SK-MEL-5 (cell line): ENCODE measurements at places on chromosomes 4 and X. TPM values are rescaled to one million over a fixed set of nuclear protein-coding genes. Genes with fewer than 3 reads are reported as not detected.

DNA sequence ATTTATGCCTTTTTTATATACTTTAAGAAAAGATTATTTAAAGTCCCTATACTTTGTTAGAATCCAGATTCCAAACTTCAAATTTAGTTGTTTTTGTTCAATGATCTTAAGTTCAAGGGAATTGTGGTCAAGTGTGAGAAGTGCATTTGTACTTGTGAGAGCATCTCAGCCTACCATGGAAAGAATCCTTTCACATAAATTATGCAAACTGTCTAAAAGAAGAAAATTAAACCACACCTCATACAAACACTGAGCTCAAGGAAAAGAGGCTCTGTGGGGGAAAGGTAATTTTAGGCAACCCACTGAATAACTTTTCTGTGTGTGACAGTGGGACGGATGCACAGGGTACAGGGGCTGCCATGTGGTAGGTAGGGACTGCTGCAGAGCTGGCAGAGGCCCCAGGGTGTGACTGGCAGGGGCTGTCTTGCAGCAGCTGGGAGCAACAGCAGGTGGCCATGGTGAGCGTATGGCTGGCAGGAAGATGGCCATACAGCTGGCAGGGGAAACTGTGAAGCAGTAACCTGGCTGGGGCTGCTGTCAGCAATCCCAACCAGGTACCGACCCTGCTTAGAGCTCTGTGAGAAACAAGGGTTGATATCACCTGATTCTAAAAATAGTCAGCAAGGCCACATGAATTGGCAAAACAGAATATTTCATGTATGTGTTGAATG, 130.6 kb downstream of the UGT8 start:
- no peak for DNase-seq

DNA sequence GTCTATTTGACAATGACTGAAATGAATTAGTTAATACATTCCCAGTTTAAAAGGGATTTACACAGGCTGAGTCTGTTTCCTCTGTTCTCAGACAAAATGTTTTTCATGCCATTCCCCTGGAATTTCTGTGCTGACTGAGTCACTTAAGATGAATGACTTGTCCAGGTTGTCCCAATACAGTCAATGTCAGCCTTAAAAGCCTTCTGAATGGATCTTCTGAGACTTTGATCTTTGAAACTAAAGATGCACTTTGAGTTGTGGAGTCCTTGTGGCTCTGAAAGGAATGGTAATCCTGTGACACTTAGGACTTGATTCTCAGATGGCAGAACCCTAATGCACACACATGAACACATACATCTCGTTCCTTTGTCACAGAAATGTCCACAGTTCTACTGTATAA, 622.2 kb upstream of the GRID2 start:
- no peak for DNase-seq

GRCh38 chr4:147160908-147161513, 215.3 kb upstream of the TTC29 start:
- DNase-seq: peak; percentile 57

DNA sequence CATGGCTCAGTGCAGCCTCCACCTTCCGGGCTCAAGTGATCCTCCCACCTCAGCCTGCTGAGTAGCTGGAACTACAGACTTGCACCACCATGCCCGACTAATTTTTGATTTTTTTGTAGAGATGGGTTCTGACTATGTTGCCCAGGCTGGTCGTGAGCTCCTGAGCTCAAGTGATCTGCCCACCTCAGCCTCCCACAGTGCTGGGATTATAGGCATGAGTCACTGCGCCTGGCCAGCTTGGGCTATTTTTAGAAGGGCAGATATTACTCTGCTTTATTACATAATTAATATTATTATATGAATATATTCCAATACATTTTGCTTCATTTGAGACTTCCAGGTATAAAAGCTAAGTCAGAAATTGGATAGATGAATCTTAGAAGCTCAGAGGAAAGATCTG, 143.7 kb upstream of the ANK2 start:
- DNase-seq: no peak

- DNase-seq: no peak
Measured at GRCh38 chr4:108036213-108036612, 46.5 kb downstream of the HADH start.

GRCh38 chr4:107388736-107389274, 331.2 kb downstream of the PAPSS1 start:
- no peak for DNase-seq

DNA sequence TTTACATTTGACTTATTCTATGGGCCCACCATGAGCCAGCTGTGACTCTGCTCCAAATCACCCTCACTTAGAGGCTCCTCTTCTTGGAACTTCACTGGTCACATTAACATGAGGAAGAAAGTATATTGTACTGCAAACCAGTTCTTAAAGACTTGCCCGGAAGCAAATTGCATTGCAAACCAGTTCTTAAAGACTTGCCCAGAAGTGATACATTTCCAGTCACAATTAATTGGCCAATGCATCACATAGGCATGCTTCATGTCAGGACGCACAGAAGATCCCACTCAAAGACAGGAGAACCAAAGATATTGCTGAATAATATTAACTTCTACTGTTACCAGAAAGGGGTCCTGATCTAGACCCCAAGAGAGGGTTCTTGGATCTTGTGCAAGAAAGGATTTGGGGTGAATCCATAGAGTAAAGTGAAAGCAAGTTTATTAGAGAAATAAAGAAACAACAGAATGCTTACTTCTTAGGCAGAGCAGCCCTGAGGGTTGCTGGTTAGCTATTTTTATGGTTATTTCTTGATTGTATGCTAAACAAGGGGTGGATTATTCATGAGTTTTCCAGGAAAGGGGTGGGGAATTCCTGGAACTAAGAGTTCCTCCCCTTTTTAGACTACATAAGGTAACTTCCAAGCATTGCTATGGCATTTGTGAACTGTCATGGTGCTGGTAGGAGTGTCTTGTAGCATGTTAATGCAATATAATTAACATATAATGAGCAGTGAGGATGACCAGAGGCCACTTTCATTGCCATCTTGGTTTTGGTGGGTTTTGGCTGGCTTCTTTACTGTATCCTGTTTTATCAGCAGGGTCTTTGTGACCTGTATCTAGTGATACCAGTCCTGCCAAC, 54.6 kb upstream of the HCCS start:
- no peak for DNase-seq

GRCh38 chr4:76203541-76203940, 10.1 kb downstream of the SCARB2 start:
- no peak for DNase-seq

GRCh38 chr4:150540959-150541360, 41.0 kb upstream of the MAB21L2 start:
- DNase-seq: no peak

DNA sequence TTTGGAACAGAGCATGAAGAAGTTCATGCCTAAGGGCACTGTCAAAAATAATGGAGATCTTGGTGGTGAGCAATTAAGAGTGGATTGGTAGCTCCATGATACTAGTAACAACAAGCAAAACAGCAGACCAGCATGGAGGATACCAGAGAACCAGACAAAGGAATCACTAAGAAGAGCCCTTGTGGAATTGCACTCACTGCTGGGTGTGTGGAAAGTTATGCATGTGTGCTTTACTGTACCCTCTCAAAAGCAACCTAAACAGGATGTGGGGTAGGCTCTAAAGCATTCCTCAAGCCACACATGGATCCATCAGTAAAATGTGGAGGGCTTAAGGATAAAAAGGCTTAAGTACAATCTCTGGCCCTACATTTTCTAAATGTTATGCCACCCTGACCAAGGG, 69.5 kb downstream of the AR start:
- no peak for DNase-seq

GRCh38 chr4:98113012-98113411, 30.3 kb downstream of the STPG2 start:
- peak; percentile 63 for DNase-seq

- no peak for DNase-seq
Measured at GRCh38 chr4:125520258-125520990, 205.7 kb downstream of the FAT4 start.

GRCh38 chrX:10971176-10971575, 140.0 kb upstream of the HCCS start:
- DNase-seq: no peak

GRCh38 chr4:44869222-44869882, 143.0 kb upstream of the GNPDA2 start:
- peak; percentile 26 for DNase-seq

DNA sequence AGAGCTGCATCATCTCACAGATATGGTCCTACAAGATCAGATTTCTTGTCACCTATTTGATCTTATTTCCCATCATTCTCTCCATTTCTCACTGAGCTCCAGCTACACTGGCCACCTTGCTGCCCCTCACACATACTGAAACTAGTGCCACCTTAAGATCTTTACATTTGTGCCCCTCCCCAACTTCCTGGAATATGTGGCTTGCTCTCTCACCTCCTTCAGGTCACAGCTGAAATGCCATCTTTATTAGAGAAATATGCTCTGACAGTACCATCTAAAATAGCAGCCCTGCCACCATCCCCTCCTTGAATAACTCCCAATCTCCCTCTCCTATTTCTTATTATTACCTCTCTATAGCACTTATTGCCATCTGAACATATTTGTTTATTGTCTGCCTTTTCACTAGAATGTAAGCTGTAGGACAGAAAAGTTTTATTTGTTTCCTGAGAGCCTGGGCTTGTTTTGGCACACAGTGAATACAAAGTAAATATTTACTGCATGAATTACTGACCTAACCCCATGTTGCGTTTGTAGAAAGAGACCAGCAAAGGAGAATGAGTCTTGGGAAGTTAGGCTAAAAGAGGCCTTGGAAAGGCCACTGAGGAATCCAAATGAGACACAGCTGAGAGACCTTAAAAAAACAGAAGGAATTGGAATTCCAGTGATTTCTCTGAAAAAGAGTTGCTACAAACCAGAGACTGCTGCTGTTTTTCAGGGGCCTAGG, 22.7 kb downstream of the DYNLT3 start:
- no peak for DNase-seq

DNA sequence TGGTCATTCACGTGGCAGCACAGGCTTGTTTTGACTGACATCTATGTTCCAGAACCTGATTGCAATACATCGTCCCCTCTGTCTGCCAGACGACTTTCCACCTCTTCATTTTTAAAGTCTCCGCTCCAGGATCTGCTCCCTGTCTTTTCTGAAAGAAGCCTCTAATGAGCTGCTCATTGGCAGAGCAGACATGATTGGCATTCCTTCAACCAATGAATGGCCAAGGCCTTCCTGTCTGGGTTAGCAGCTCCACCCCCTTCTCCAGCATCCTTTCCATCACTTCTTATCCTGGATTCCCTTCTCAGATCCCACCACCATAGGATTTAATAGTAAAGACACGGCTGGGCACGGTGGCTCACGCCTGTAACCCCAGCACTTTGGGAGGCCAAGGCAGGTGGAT, 202.7 kb upstream of the KLF3 start:
- DNase-seq: peak; percentile 14

DNA sequence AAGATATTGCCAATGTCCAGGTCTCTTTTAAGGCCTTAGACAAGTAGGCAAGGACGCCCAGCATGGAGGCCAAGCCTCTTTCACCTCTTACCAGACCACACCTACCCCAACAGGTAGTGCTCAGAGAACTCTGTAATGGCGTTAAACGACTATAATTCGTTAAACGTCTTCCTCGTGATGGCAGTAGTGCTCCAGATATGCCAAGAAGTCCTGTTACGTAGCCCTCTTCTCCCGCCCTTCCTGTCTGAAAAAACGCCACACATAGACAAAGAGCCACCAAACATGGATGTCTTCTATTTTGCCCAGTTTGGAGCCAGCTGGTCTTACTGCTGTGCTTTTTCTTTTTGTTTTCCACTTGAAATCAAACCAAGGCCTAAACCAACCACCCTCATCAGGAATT, 190.7 kb downstream of the OR13H1 start:
- DNase-seq: peak; percentile 22

DNA sequence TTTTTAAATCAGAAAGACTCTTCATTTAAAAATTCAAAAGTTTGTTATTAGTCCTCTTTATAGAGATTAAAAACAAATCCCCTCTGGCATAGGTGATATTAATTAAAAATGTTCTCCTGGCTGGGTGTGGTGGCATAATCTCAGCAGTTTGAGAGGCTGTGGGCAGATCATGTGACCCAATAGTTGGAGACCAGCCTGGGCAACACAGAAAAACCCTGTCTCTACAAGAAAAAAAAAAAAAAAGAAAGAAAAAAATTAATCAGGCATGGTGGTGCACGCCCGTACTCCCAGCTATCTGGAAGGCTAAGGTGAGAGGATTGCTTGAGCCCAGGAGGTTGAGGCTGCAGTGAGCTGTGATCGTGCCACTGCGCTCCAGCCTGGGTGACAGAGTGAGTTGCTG, 38.9 kb downstream of the RASGEF1B start:
- no peak for DNase-seq

DNA sequence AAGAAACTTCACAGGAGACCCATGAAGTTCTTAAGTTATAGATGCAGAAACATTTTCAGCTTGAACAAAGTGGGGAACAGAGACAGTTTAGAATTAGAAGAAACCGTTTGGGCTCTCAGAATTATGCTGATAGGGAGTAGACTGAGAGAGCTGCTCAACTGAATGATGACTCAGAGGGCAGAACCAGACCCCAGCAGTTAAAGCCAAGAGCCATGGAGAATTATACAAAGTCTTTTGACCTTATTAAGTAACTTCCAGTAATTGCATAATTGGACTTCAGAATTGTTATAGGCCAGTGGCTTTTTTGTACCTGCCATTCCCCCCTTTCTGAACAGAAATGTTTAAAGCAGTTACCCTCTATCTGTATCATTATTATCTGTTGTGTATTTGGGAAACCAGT, 642.1 kb downstream of the CCSER1 start:
- no peak for DNase-seq

DNA sequence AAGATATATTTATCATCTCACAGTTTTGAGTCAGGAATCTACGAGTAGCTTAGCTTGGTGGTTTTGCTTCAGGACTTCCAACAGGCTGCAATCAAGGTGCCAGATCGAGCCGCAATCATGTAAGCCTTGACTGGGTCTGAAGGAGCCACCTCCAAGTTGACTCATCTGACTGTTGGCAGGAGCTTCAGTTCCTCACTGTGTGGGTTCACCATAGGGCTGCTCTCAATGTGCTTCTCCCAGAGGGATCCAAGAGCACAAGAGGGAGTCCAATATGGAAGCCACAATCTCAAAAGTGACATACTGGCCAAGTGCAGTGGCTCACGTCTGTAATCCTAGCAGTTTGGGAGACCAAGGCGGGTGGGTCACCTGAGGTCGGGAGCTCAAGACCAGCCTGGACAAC, 26.5 kb downstream of the DCHS2 start:
- no peak for DNase-seq

GRCh38 chrX:153818571-153819383, 11.6 kb downstream of the PDZD4 start:
- no peak for DNase-seq

The HELT gene
- not detected in 2 replicates for total RNA-seq

The PAGE2B gene
- not detected in 2 replicates for total RNA-seq

The LRAT gene
- total RNA-seq: 10.3 and 12.7 TPM in 2 replicates

The PLRG1 gene
- total RNA-seq: 98.9 and 117 TPM in 2 replicates

The SLC10A4 gene
- total RNA-seq: 0.32 TPM in 1 of 2 replicates, not detected in the other

The TMEM31 gene
- total RNA-seq: not detected in 2 replicates

The IL13RA1 gene
- total RNA-seq: 67.0 and 67.5 TPM in 2 replicates

The TMPRSS11D gene
- total RNA-seq: not detected in 2 replicates

The HERC6 gene
- total RNA-seq: 2.0 and 2.8 TPM in 2 replicates

The GAGE1 gene
- total RNA-seq: 63.9 and 67.5 TPM in 2 replicates

The MTMR8 gene
- 1.6 and 3.4 TPM in 2 replicates for total RNA-seq

The NLRP2B gene
- total RNA-seq: not detected in 2 replicates

The LPAR4 gene
- not detected in 2 replicates for total RNA-seq

The FAM53A gene
- total RNA-seq: 1.7 and 2.1 TPM in 2 replicates
